ENCODE measurements at places on chromosomes 4 and X.

DNA sequence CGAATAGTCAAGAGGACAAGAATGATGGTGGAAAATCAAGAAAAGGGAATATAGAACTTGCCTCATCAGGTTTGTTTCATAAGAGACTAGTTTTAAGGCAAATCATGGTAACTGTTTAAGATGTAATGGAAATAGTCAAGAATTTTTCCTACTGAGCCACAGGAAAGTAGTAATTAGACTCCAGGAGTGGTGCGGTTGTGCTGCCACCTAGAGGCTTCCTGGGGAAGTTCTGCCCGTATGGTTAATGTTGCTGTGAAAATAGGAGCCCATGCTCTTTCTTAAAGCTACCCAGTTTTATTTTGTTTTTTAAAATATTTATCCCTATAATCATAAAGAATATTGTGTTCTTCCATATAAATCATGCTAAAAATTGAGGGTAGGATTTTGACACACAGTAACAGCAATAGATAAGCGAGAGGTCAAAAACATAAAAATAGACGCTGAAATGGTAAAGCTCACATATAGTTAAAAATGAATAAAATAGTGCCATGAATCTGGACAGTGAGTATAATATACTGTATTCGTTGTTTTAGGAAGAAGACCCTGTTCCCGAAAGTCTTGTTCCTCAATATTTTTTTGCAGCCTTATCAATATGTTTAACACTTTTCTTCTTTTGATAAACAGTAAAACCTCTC, 87.0 kb downstream of the PHOX2B start:
- DNase-seq: no peak

- no peak for DNase-seq
Observed at GRCh38 chrX:21741364-21741763, 16.6 kb downstream of the SMPX start.

- no peak for DNase-seq
Observed at GRCh38 chr4:105189855-105190650, 43.4 kb downstream of the TET2 start.

GRCh38 chr4:145012841-145013240, 85.2 kb downstream of the ANAPC10 start:
- no peak for DNase-seq

GRCh38 chrX:129590596-129590995, 50.5 kb downstream of the OCRL start:
- DNase-seq: no peak

Measured in activated gamma-delta T cell (primary cell).